ENCODE measurements at places on chromosomes 12 and 14.
A peak's percentile ranks its signal among the peaks of the same experiment; 100 is the strongest.

DNA sequence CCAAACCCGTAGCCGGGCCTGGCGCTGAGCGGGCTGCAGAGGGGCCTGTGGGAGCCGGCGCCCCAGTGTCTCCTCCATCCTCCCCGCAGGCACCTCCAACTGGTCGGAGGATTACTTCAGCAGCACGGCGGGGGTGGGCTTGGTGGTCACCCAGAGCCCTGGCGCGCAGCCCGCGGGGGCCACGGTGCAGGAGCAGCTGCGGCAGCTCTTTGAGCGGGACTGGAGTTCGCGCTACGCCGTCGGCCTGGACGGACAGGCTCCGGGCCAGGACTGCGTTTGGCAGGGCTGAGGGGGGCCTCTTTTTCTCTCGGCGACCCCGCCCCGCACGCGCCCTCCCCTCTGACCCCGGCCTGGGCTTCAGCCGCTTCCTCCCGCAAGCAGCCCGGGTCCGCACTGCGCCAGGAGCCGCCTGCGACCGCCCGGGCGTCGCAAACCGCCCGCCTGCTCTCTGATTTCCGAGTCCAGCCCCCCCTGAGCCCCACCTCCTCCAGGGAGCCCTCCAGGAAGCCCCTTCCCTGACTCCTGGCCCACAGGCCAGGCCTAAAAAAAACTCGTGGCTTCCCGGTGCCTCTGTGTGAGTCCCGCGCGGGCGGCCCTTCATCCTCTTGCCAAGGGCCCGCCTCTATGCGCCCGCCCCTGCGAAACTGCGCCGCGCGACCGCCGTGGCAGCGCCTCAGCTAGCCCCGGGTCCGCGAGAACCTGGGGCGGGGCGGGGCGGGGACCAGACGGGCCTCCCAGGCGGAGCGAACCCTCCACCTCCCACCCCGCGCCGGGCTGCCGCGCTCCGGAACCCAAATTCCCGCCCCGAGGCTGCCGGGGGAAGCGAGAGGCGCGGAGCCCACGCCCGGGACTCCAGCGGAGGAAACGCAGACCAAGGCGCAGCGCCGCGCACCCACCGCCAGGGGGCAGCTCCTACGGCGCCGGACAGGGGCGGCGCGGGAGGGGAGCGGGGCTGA is 8.3 kb downstream of the PLD4 start:
- DNase-seq, result peak; percentile 80

- DNase-seq, result no peak
Observed at GRCh38 chr14:97185186-97185585, 388.0 kb downstream of the VRK1 start.

DNA sequence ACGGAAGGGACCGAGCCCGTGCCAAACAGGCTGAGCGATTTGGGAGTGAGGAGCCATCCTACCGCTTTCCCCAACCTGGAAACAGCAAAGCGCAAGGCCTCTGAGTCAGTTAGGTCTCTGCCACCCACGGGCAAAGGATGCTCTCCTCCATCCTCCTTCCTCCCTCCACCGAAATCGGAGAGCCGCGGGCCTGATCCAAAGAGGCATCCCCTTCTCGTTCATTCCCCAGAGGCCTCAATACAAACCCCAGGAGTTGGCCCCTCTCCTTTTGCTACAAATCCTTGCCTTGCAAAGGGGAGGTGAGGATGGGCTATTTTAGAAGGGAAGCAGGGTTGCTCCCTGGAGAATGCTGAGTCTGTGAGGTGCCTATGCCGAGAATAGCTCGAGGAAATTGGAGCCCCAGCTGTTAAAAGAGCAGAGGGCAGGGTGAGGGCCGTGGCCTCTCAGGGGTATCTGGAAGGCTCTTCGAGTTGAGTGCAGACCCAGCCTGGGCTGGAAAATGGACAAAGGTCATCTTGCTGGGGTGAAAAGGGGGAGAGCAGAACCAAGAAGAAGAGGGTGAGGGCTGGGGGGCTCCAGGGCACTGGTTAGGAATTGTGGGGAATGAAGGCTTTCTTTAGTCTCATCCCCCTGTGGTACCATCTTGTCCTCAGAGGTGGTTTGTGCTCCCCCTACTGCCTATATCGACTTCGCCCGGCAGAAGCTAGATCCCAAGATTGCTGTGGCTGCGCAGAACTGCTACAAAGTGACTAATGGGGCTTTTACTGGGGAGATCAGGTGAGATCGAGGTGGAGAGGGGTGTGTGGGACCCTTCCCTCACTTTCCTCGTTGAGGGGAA is 1.1 kb downstream of the TPI1 start:
- no peak for DNase-seq

DNA sequence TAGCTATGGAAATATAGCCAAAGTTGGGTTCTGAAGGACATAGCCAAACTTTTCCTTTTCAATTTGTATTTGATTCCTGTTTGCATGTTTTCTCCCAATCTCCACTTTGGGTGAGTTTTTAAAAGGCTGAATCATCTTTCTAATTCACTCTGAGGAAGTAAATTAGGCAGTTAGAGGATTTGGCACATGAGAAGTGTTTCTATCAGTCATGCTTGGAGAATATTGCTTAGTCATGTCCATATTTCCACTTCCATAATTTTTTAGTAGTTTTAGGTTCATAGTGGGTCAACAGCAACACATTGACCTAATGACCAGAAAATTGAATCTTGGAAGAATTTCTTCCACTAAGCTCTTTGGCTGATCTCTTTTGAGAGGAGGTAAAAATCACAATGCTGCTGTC is 21.8 kb downstream of the IRAK3 start:
- DNase-seq, result no peak

- DNase-seq, result no peak
Observed at GRCh38 chr12:80205960-80206359, 106.6 kb downstream of the OTOGL start.

DNA sequence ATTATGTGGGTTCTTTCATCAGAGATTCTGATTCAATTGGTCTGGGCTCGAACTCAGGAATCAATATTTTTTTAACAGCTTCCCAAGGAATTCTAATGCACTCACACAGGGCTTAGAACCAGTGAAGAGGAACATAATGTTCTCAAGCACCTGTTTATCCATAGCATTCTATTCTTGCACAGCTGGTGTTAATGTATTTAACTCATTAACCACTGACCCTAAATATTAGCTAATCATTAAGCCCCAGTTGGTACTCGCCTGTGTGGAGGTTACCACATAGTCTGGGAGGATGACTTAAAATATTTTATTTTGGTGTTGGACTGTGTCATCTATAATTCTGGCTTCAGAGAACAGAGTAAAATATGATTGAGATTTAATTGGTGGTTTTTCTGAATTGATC is 45.3 kb downstream of the LRP6 start:
- no peak for DNase-seq

GRCh38 chr12:87305481-87305880 is 723.7 kb downstream of the C12orf50 start:
- no peak for DNase-seq

DNA sequence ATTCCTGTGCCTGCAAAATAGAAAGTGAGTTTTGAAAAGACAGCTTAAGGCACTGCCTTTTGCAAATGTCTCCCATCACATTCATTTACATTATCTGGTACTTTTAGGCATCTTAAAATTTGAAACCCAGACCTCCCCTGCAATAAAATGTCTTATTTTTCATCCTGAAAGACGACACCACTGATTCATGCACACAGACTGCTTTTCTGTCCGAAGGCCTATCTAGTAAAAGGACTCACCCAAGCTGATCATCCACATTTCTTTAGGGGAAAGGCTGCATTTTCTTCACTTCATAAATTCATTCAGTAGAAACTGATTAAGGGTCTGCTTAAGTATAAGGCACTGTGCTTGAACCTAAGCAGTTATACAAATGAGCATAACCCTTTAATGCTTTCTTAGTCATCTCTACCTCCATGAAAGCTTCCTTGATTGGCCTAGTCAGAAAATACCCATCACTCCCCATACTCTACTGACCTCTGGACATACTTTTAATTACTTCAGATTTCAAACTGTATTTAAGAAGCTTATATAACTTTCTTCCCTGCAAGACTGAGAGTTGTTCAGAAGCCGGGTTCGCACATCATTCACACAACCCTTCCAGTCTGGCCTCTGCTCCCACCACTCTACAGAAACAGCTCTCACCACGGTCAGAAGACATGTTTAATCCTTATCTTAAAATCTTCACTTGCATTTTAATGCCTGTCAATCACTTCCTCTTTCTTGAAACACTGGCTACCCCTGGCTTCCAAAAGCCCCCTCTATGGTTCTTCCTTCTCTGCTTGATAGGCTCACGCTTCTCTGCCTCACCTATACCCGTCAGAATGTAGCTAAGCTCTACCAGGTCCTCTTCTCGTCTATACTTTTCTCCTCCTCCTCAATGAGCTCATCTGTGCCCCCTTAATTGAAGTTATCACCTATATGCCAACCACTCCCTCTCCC is 288.6 kb downstream of the MED13L start:
- DNase-seq, result no peak

- no peak for DNase-seq
Observed at GRCh38 chr12:118098401-118098800, 5.4 kb downstream of the VSIG10 start.

GRCh38 chr12:26135010-26135420 is 10.2 kb upstream of the BHLHE41 start:
- DNase-seq, result no peak

- no peak for DNase-seq
Observed at GRCh38 chr14:104503691-104504090, 75.9 kb upstream of the C14orf180 start.

- no peak for DNase-seq
Observed at GRCh38 chr12:8048906-8049305, 16.4 kb downstream of the FOXJ2 start.

DNA sequence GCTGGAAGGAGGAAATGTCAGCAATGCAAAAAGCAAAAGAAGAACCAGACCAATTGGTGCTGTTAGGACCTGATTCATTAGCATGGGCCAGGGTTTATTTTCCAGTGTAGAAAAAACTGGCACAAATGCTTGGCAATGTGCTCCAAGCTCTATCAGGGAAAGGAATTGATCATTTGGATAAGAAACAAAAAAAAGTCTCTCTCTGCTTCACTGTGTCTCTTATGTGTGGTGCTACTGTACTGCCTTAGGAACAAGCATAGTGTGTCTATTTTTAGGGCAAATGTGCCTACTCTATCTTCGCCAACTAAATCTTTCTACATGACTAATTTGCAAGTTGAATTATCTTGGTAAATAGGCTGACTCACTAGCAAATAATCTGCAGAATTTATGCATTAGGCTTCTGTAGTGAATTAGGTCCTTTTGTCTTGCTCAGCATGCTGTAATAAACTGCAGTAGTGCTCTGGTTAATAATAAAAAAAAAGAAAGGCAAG is 236.7 kb downstream of the MDGA2 start:
- no peak for DNase-seq

GRCh38 chr14:61064856-61065255 is 83.8 kb downstream of the SLC38A6 start:
- no peak for DNase-seq

- DNase-seq, result no peak
Observed at GRCh38 chr12:63905544-63905943, 61.0 kb downstream of the SRGAP1 start.

DNA sequence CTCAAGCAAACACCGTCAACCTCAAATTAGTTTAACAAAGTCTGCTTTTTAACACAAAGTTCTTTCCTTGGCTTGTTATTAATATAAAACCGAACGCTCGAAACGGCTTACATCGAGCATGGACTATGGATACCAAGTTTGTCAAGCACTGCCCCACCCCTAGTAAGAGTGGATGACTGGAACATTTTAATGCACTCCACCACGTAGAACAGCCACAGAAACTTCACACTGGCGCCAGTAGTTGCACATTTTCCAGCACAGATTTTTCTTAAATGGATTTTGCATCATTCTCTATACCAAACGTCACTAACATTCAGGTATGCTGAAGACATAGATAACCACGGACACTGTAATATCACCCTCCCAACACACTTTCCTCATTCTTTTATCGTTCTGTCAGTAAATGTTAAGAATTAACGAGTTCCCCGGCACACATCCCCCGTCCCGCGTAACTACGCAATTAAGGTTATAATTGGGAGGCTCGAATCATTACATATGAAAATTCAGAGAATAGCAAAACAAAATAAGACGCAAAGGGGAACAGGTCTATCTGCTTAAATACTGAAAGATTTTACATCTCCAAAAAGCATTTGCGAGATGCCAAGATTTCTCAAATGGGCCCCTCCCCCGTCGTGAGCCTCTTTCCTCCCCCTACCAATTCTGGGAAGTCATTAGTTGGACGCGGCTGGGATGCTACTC is 990 bp downstream of the FERMT2 start:
- DNase-seq, result peak; percentile 30

DNA sequence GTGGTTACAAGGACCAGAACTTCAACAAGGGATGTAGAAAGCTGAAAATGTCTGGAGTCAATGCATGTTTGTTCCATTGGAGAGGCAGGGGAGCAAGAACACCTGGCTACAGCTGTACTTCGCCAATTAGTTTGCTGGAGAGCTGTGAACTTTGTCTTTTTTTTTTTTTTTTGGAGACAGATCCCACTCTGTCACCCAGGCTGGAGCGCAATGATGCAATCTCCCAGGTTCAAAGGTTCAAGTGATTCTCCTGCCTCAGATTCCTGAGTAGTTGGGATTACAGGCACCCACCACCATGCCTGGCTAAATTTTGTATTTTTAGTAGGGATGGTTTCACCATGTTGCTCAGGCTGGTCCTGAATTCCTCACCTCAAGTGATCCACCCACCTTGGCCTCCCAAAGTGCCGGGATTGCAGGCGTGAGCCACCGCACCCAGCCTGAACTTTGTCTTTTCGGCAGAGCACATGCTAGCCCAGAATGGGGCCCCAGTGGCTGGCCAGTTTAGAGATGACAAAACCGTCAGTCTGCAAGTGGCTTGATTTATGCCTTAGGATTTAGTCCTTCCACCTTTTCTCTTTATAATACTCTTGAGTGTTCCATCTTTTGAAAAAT is 55.5 kb downstream of the AVPR1A start:
- DNase-seq, result no peak

GRCh38 chr14:75107186-75107585 is 19.7 kb downstream of the NEK9 start:
- no peak for DNase-seq

- no peak for DNase-seq
Observed at GRCh38 chr12:87836190-87836589, 193.0 kb downstream of the C12orf50 start.

DNA sequence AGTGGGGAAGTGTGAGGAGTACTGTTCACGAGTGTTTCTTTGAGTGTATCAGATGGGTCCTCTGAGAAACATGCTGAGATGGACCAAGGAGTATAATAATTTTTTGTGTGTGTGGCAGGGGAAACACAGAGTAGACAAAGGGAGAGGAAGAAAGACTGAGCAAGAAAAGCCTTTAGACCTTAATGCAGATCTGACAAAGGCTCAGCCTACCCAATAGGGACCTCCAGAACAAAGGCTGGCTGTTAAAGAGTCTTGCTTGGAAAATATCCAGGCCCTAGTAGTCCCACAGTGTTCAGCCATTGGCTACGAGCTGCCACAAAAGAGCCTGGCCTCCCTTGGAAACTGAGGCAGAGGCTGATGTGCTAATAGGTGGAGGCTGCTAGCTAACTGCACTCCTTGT is 13.5 kb downstream of the COQ5 start:
- DNase-seq, result no peak

GRCh38 chr12:124738636-124739467 is 124.8 kb downstream of the SCARB1 start:
- DNase-seq, result no peak
